ENCODE measurements at places on chromosomes 3 and 15. TPM values are rescaled to one million over a fixed set of nuclear protein-coding genes. Genes with fewer than 3 reads are reported as not detected.

The GP9 gene
- not detected for total RNA-seq

The PARP15 gene
- total RNA-seq, result not detected

The KLHL6 gene
- not detected for total RNA-seq

The SEMA3G gene
- total RNA-seq, result not detected

The DPH3 gene
- total RNA-seq, result 12.5 TPM

The UBAP1L gene
- total RNA-seq, result 0.53 TPM

The GOLGA6L10 gene
- 0.35 TPM for total RNA-seq

The MYO1E gene
- total RNA-seq, result 85.2 TPM

The SPATA12 gene
- under 0.01 TPM for total RNA-seq

The TERC gene
- 61.6 TPM for total RNA-seq

The PRSS50 gene
- not detected for total RNA-seq

The IMP3 gene
- 110 TPM for total RNA-seq

The KBTBD8 gene
- total RNA-seq, result 4.7 TPM

The SEMA5B gene
- under 0.01 TPM for total RNA-seq

Data from smooth muscle cell of the coronary artery (primary cell).